ENCODE measurements at places on chromosomes 12 and 14.

DNA sequence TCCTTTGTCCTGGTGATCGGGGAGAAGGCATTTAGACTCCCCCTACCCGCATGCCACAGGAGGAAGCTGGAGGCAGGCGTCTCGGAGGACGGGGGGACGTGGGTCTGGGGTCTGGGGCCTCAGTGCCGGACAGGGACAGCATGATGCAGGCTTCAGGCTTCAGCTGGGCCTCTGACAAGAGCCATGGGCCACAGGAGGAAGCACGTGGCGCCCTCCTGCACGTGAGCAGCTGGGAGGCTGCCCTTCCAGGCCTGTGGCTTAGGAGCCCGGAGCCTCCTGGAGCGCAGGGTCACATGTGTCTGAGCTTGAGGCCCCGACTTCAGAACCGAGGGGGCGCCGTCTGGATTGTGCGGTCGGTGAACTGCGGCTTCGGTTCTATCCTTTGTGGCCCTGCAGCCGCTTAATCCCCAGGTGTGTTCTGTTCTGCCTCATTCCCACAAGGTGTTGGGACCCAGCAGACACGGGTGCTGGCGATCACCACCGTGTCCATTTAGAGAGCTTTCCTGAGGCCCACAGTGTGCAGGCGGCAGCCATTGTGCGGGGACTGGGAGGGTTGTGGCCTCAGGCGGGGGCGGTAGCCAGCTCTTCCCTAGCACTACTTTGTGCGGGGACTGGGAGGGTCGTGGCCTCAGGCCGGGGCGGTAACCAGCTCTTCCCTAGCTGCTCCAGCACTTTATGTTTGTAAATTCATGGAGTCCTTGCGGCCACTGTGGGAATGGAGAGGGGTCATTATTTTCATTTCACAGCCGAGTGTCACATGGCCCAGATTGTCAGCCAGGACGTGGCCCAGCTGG lies 150.2 kb downstream of the ADGRD1 start:
- no peak for DNase-seq

DNA sequence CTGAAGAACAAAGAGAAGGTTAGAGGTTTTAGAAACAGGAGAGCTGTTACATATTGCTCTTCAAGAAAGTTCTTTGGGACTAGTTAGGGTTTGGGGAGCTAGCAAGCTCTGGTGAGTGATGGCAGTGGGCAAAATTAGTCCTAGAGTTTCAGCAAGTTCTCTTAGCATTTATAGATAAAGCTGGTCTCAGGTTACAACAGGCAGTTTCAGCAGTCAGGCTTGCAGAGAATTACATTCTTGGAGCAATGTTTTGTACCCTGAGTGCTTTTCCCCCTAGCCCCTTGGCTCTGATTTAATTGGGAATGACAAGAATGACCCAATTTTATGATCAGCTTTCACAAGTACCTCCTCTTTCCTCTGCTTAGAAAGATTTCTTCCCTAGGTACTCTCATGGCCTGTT lies 21.4 kb upstream of the EID3 start:
- DNase-seq = no peak

- DNase-seq = no peak
Measured at GRCh38 chr12:91601054-91601453, 418.4 kb upstream of the DCN start.

DNA sequence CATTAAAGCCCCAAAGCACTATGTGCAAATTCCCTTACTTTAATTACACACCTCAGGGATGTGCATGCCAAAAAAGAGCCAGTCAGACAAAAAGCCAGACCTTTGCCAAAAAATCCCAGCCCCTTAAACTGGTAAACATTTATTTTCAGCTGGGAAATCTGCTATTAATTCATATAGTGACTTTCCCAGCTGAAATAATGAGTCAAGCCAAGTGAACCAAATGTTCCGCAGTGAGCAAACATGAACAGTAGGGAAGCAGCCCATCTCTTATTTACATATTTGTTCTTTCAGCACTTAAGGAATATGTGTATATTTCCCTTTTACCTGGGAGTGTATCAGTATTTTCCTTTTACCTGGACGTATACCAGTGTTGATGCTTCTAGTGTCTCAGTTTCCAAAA lies 44.0 kb upstream of the OTX2 start:
- no peak for DNase-seq

- no peak for DNase-seq
Measured at GRCh38 chr14:68599896-68600610, 192.8 kb downstream of the ZFP36L1 start.

DNA sequence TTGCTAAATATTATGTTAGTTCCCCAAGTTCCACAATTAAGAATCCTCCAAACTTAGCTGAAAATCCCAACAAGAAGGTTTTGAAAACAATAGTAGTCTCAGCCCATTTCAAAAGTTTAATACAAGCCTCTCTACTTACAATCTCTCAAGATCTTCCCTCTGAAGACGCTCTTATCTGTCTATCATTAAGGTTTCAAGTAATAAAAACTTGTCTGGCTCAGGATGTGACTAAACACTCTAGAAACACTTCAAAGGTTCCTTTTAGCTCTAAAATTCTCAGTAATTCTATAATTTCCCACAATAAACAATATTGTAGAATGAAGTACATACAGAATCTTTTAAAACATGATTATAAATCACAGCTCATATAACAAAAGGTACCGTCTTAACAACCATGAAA lies 16.3 kb downstream of the YAF2 start:
- no peak for DNase-seq

DNA sequence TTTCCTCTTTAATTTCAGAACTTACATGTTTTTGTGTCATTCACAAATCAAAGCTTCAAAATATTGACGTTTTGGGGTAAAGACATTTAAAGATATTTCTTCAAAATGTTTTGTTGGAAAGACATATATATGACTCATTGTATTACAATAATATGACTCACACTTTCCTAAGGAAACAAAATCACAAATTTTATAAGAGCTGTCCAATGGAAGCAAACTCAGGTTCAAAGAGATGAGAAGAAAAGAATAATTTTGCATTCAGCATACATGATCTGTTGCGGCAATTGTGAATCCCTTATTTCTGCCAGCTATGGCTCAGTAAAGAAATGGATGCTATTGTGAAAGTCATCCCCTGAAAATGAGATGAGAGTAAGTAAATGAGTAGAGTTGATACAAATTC lies 82.7 kb downstream of the GRIP1 start:
- no peak for DNase-seq

DNA sequence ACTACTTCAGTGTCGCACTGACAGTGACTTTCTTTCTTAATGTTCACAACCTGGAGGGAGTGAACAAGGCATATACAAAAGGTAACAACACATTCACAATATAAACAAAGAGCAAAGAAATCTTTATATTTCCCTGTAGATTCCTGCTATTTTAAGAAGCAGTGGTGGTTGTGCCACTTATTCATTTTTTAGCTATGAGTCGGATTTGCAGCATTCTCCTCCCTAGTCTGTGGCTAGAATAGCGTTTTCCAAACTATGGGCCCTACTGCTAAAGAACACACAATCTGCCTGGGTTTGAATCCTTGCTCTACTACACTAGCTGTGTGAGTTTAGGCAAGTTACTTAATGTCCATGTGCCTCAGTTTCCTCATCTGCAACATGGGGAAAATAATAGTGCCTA lies 18.6 kb upstream of the MDM1 start:
- DNase-seq = no peak

DNA sequence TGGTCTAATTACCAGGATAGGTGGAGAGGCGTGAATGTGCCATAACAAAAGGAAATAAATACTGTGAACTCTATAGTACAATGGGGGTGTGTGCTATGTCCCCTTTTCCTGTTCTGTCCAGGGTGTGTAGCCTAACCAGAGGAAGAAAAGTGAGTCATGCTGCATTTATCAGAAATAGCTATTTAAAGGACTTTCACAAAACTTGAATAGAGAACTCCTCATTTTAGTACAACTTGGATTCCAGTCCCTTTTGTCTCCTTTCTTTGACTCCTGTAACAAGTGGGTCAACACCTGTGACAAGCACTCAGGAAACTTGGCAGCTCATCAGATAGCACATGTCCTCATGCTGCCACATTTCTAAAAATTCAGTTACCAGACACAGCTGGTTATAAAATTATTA lies 123.4 kb downstream of the CCDC91 start:
- no peak for DNase-seq

Measured in SIG-M5 (cell line).